Mammary epithelial cell (primary cell): ENCODE measurements at places on chromosomes 7 and 10. TPM values are rescaled to one million over a fixed set of nuclear protein-coding genes. Genes with fewer than 3 reads are reported as not detected.

Gene LBX1
- total RNA-seq: 0.11 TPM in 1 of 2 replicates, not detected in the other

Gene PPP1R17
- not detected for total RNA-seq

Gene GPER1
- 0.33 TPM for total RNA-seq

Gene SYT15B
- total RNA-seq: not detected

Gene ING3
- total RNA-seq: 10.6 and 11.7 TPM in 2 replicates

Gene HOXA6
- 1.7 and 3.1 TPM in 2 replicates for total RNA-seq

Gene UCN3
- total RNA-seq: not detected

Gene TIMM23
- 80.4 and 84.4 TPM in 2 replicates for total RNA-seq

Gene NCF1
- total RNA-seq: not detected

Gene PWWP2B
- total RNA-seq: 12.3 TPM

Gene IFIT3
- total RNA-seq: 2.5 TPM

Gene RHEB
- total RNA-seq: 105 and 139 TPM in 2 replicates

Gene WAC
- 57.0 TPM for total RNA-seq

Gene MTPN
- 151 TPM for total RNA-seq

Gene ASZ1
- total RNA-seq: not detected in 2 replicates

Gene STEAP1
- 14.9 and 15.3 TPM in 2 replicates for total RNA-seq

Gene MSS51
- total RNA-seq: 1.7 and 1.8 TPM in 2 replicates

Gene TMEM26
- not detected for total RNA-seq

Gene AKR1D1
- total RNA-seq: not detected in 2 replicates

Gene SMO
- 15.2 TPM for total RNA-seq

Gene SEC31B
- total RNA-seq: 5.4 and 6.3 TPM in 2 replicates

Gene GSTO2
- 26.8 and 38.6 TPM in 2 replicates for total RNA-seq

Gene FAM171A1
- total RNA-seq: 10.8 and 15.5 TPM in 2 replicates

Gene FAM25A
- 4.1 and 6.8 TPM in 2 replicates for total RNA-seq

Gene ANXA8
- total RNA-seq: 336 TPM

Gene CYTH3
- 33.3 TPM for total RNA-seq

Gene PDGFA
- 50.8 and 60.5 TPM in 2 replicates for total RNA-seq

Gene FEZF1
- total RNA-seq: not detected in 2 replicates

Gene SLC26A5
- not detected for total RNA-seq

Gene ARHGEF35
- 15.7 TPM for total RNA-seq
